ENCODE measurements at places on chromosomes 7 and 10.

- no peak for DNase-seq
These were observed 7.9 kb downstream of the GPRIN2 start for GRCh38 chr10:46548498-46549090.

- no peak for DNase-seq
These were observed 1351.9 kb downstream of the REEP3 start for GRCh38 chr10:64873088-64873487.

DNA sequence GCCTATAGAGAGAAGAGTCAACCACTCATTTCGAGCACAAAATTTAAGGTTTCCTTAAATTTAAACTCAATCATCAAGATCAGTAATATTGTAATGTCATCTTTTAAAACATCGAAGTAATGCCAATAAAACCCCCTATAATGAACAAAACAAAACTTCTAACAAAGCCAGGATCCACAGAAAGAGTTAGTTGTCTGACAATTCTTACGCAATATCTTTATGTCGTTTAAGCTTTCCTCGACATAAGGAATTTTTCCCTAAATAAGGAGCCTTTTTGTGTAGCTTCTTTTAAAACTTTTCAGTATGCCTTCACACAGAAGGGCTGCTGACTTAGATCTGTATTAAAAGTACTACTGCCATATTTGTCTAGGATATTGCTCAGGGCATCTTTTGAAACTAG, 7.5 kb downstream of the EBLN1 start:
- DNase-seq: no peak

DNA sequence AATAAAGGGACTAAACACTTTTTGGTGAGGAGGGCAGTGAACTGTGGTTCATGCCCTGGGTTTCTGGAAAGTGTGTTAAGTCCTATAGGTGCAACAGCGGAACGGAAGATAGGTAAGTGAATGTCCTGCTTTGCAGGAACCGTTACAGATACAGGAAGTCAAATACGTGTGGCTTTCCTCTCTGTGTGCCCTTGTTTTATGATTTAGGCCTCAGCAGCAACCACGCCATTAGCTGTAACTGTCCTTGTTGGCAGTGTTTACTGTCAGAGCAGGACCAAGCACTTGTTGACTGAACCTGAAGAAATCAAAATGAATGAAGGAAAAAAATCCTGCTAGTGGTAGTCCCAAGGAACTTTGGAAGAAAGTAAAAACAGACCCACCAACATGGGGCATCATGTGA, 150.3 kb downstream of the PIP4K2A start:
- no peak for DNase-seq

GRCh38 chr10:42519761-42520460, 118.5 kb downstream of the ZNF33B start:
- DNase-seq: no peak

GRCh38 chr7:80386686-80387085, 125.2 kb downstream of the GNAT3 start:
- DNase-seq: no peak

GRCh38 chr7:13839063-13839462, 150.4 kb downstream of the ETV1 start:
- no peak for DNase-seq

- DNase-seq: no peak
These were observed 40.7 kb downstream of the ARL4A start for GRCh38 chr7:12728192-12728538.

- no peak for DNase-seq
These were observed 317.4 kb downstream of the BMPER start for GRCh38 chr7:34222722-34223121.

- no peak for DNase-seq
These were observed 106.0 kb downstream of the CYTH3 start for GRCh38 chr7:6166443-6166891.

GRCh38 chr10:101566333-101567164, 21.5 kb downstream of the POLL start:
- DNase-seq: no peak

DNA sequence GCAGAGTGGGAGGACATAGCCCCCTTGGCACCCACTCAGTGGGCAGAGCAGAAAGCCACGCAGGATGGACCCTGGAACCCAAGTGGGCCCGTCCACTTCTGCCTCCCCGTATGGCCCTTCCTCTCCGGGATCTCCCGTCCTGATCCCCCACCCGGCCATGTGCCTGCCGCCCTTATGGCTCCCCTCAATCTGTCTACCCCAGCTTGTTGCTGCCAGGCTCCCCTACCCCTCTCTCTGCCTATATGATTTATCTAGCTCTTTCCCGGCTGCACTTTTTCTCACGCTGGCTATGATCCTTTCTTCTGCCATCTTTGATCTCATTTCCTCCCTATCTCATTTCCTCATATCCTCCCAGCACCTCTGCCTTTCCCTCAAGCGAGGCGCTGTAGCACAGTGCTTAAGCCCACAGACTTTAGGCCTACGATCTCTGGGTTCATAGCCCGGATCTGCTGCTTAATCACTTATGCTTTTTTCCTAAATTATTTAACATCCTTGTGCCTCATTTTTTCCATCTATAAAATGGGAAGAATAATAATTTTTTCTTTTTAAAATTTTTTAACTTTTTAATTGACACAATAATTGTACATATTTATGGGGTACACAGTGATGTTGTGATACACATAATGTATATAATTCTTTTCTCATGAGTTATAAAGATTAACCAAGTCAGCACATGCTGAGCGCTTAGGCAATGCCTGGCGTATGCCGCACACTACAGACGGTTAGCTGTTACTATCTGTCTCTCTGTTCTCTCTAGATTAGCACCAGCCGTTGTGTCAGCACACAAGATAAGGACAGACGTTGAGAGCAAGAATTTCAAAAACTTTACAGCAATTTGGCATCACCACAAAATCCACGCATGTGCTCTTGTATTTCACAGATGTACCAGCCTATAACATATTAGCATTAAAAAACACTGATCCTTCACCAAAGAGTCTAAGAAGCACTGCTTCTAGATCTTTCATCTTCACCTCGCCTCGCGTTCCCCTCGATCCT, 18.1 kb downstream of the KCNH2 start:
- DNase-seq: no peak

- DNase-seq: no peak
These were observed 128.0 kb downstream of the USP6NL start for GRCh38 chr10:11483201-11484148.

GRCh38 chr10:77713521-77714280, 76.1 kb upstream of the KCNMA1 start:
- no peak for DNase-seq

- no peak for DNase-seq
These were observed 35.4 kb upstream of the KNDC1 start for GRCh38 chr10:133124357-133125211.

- no peak for DNase-seq
These were observed 253.2 kb upstream of the FZD8 start for GRCh38 chr10:35895331-35895730.

GRCh38 chr10:74437822-74438221, 286.8 kb downstream of the ADK start:
- no peak for DNase-seq

GRCh38 chr10:102872163-102872562, 2.9 kb downstream of the AS3MT start:
- DNase-seq: no peak

DNA sequence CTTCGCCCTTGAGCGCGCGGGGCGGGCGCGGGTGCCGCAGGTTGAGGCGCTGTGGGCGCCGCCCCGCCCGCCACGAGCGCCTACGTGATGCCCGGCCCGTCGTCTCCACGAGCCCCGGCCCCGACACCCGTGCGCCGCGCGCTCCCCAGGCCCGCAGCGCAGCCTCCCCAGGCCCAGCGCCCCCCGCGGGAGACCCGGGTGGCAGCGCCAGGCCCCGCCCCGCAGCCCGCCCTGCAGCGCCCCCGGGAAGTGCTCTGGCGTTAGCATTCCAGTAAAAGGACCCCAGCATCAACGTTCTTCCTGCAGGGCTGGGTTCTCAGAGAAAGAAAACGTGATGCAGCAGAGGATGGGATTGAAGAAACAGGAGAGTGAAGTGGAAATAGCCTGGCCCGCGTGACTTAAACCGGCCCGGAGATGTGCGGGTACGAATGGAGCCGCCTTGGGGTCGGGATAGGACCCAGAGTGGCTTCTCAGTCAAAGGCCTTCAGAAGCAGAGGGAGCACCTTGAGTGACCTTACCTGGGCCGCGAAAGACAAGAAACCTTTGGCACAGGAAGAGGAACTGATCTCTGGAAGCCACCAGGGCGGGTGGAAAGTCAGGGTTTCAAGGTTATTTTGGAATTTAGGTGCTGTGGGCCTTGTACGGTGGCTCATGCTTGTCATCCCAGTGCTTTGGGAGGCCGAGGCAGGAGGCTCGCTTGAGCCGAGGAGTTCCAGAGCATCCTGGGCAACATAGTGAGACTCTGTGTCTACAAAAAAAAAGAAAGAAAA, 1.8 kb downstream of the PFKP start:
- DNase-seq: no peak

DNA sequence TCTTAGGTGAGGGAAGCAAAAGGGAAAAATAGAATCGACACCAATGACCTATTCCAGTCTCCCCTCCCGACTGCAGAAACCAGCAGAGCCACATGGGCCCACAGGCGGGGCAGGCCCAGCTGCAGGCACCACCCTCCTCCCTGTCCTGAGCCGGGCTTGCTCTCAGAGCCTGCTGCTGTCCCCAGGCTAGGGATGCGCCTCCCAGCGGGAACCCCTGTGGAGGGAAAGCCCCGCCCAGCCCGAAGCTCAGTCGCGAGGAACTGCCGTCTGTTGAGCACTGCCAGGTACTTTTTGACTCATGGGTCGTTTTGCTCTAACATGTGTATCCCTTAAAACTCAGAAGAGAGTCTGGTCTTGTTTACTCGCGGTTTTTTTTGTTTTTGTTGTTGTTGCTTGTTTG, 124.5 kb upstream of the RET start:
- DNase-seq: no peak

DNA sequence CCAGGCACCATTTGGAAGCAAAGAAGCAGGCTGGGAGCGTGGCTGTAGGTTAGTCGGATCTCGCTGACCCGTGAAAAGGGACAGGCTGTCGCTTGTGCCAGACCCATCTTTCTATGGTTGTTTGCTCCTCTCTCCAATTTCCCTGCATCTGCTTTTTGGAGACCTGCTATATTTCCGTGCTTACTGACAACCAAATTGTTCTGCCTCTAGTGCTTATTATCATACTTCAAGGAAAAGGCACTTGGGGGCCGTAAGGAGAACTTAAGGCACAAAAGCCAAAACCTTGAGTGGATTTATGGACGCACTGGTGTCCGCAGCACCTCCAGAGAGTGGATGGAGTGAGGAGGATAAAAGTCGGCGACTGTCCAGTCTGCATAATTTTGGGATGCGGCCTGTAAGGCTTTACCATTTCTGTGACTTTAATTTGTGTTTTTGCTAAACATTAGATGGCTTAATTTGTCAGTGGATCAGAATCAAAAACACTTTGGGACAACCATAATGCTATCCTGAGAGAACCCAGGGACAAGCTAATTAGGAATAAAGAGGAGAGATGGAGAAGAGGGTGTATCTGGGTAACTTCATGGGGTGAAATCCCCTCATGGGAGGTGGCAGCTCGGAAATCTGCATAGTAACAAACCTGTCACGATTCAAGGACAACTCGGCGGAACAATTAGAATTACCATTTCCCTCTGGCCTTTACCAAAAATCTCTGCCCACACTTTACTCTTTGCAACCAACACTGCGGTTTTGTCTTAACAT, 206.7 kb downstream of the HDAC9 start:
- no peak for DNase-seq

- DNase-seq: no peak
These were observed 17.0 kb upstream of the BAG3 start for GRCh38 chr10:119634219-119634544.

DNA sequence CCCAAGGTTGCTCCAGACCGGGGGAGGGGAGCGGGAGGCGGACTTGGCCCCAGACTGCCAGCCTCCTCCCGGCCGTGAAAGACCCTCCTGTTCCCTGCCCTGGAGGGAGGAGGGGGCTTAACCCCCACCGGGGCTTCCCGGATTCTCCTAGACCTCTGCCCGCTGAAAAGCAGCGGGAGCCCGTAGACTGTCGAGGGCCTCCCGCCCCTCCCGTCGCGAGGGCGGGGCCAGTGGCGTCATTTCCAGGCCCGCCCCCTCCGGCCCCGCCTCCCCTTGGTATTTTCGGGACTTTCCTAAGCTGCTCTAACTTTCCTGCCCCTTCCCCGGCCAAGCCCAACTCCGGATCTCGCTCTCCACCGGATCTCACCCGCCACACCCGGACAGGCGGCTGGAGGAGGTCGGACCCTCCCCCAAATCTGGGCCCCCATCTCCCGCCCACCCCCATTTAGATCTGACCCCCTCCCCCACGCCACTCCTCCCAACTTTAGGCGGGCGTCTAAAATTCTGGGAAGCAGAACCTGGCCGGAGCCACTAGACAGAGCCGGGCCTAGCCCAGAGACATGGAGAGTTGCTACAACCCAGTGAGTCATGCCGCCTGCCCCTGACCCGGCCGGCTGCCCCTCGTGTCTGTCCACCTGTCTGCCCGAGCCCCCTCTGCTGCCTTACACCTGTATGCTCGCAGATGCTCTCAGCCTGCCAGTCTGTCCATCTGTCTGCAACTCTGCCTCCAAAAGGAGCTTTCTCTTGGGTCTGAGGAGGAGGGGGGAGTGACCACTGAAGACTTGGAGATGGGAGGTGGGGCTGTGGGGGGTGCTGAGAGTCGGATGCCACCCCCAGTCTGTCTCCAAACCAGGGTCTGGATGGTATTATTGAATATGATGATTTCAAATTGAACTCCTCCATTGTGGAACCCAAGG, at the start of gene NFKB2:
Gene NFKB2 (plus strand): TSS at position 306 of the 917 bp plus-strand sequence. CDS start 255 bp downstream, at position 561.
- DNase-seq: no peak

- DNase-seq: no peak
These were observed 37.2 kb upstream of the TARP start for GRCh38 chr7:38310591-38311101.

GRCh38 chr7:156829669-156830336, 63.2 kb downstream of the LMBR1 start:
- DNase-seq: no peak

DNA sequence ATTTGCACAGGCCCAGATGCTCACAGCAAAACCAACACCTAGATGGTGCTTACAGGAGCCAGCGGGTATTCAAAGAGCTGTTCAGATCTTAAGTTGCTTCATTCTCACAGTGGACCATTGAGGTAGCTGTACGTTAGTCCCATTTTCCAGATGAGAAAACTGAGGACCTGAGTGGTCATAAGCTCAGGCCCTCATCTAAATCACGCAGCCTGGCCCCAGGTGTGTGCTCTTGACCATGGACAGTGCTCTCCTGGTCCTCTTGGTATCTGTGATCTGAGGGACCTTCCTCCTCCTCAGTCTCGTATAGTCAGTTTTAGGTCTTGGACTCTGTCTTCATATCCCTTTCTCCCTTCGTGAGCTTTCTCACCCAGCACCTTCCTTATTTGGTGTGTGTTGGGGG, 43.7 kb downstream of the HTRA1 start:
- DNase-seq: no peak

- no peak for DNase-seq
These were observed 4.3 kb downstream of the TTYH3 start for GRCh38 chr7:2635810-2636701.

DNA sequence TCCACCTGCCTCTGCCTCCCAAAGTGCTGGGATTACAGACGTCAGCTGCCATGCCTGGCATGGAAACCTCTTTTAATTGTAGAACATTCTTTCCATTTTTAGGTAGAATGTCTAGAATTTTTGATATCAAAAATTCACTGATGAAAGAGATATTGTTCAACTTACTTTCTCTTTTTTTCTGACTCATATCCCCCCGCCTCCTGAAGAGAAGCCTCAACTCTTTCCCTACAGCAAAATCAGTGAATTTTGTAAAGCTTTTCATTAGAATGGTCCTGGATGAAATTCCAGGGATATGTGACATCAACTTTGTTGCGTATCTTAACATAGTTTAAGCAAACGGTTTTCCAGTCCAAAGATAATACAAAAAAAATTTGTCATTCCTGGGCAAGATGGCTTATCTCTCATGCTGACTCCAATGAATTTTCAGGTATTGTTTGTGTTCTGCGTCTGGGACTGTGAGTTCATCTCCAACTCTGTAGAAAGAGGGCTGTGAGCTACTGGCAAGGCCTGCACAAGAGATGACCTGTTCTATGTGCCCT, 256.8 kb downstream of the BMPER start:
- DNase-seq: no peak

Measured in cortex of kidney (tissue), 1 donor.